HuH-7.5 (cell line): ENCODE measurements at places on chromosomes 7 and 10.

GRCh38 chr10:119303886-119304285 is 96.5 kb downstream of the GRK5 start:
- no peak for DNase-seq

DNA sequence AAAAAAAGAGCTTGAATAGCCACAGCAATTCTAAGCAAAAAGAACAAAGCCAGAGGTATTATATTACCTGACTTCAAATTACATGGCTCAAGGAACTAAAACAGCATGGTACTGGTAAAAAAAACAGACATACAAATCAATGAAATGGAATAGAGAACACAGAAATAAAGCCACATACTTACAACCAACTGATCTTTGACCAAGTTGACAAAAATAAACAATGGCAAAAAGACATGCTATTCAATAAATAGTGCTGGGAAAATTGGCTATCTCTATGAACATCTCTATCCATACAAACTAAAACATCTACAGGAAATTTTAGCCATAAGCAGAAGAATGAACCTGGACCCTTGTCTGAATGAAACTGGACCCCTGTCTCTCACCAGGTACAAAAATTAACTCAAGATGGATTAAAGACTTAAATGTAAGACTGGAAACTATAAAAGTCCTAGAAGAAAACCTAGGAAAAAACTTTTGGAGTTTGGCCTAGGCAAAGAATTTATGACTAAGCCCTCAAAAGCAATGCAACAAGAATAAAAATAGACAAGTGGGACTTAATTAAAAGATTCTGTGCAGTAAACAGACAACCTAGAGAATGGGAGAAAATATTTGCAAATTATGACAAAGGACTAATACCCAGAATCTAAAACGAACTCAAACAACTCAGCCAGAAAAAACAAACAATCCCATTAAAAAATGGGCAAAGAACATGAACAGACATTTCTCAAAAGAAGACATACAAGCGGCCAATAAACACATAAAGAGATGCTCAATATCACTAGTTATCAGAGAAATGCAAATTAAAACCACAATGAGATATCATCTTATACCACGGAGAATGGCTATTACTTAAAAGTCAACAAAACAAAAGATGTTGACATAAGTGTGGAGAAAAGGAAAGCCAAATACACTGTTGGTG is 72.8 kb upstream of the DDC start:
- DNase-seq = no peak

- DNase-seq = no peak
Observed at GRCh38 chr10:27503498-27504006, 552 bp upstream of the RAB18 start.

DNA sequence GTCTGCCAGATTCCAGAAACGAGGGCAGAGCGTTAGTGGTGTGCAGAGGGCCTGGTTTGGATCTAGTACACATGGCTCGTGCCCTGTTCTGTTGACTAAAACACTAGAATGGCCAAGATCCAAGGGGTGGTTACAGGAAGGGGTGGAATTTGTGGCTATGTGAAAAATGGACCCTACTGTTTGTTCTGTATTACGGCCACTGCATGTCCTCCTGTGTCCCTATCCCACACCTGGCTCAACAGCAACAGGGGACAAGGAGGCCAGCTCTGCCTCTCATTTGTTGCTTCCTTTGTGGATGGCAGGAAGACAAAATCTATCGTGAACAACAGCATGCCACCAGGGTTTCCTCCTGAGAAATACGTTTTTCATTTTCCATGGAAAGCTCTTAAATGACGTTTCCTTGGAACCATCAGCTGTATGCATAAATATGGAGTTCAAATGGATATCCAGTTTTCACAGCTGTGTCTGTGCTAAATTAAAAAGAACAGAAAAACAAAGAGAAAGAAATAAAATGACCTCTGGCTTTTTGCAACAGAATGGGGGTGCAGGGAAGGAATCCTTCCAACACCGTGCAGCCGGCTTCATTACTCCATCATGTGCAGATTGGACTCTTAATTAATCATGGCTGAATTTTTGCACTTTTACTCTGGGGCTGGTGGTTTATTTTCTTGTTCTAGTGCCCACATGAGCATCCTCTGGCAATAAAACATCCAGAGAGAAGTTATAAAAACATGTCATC is 318.9 kb downstream of the CXCL12 start:
- DNase-seq = no peak

- DNase-seq = no peak
Observed at GRCh38 chr10:71771821-71772617, 1.3 kb downstream of the VSIR start.

DNA sequence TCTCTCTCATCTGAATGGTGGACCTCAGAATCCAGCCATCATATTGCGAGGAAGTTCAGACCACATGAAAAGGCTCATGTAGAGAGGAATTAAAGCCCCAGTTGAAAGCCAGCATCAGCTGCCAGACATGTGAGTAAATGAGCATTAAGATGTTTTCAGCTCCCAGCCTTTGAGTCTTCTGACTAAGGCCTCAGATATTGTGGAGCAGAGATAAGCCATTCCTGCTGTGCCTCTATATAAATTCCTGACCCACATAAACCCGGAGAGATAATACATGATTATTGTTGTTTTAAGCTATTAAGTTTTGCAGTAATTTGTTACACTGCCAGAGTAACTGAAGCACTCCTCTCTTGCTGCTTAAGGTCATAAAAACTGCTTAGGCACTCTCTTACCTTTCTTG is 14.6 kb downstream of the FAM149B1 start:
- no peak for DNase-seq

GRCh38 chr10:97904018-97904381 is 54.4 kb downstream of the GOLGA7B start:
- DNase-seq = no peak

- DNase-seq = no peak
Observed at GRCh38 chr7:46007990-46008643, 87.0 kb upstream of the IGFBP3 start.

GRCh38 chr7:22361795-22362194 is 4.8 kb upstream of the RAPGEF5 start:
- DNase-seq = no peak

- DNase-seq = no peak
Observed at GRCh38 chr7:70392256-70392876, 739.6 kb upstream of the GALNT17 start.

- DNase-seq = no peak
Observed at GRCh38 chr10:131907679-131908078, 6.9 kb downstream of the PPP2R2D start.

GRCh38 chr7:73515178-73515577 is 6.9 kb downstream of the BAZ1B start:
- DNase-seq = no peak

DNA sequence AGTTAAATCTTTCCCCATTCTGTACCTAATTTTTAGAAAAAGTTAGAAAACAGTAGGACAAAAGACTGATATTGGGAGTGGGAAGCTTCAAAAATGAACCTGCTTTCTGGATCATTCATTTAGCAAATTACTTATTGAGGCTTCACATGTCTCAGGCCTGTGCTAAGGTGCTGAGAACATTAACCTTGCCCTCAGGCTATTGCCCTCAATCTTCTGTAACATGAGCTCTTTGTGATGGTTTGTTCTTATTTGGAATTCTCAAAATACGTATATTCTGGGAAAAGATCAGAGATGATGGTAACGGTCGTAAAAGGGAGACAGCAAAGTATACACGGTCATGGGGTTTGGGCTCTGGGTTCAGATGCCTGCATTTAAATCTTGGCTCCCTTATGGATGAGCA is 39.5 kb upstream of the PRKG1 start:
- no peak for DNase-seq

GRCh38 chr10:133311570-133311969 is 2.9 kb downstream of the ZNF511 start:
- DNase-seq = no peak

GRCh38 chr7:125636320-125636962 is 706.8 kb upstream of the POT1 start:
- no peak for DNase-seq

- peak; percentile 13 for DNase-seq
Observed at GRCh38 chr7:6654113-6654841, 17.2 kb downstream of the ZNF316 start.

DNA sequence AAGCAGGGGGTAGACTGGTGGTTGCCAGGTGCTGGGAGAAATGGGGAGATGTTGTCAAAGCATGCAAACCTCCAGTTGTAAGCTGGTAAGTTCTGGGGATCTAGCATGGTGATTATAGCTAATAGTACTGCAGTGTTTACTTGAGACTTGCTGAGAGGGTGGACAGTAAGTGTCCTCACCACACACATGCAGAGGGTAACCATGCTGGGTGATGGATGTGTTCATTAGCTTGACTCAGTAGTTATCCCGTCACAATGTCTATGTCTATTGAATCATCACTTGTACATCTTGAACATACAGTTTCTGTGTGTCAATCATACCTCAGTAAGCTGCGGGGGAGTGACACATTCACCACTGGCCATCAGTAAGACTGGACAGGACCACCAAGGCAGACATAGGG is 42.1 kb downstream of the GSDME start:
- DNase-seq = no peak

DNA sequence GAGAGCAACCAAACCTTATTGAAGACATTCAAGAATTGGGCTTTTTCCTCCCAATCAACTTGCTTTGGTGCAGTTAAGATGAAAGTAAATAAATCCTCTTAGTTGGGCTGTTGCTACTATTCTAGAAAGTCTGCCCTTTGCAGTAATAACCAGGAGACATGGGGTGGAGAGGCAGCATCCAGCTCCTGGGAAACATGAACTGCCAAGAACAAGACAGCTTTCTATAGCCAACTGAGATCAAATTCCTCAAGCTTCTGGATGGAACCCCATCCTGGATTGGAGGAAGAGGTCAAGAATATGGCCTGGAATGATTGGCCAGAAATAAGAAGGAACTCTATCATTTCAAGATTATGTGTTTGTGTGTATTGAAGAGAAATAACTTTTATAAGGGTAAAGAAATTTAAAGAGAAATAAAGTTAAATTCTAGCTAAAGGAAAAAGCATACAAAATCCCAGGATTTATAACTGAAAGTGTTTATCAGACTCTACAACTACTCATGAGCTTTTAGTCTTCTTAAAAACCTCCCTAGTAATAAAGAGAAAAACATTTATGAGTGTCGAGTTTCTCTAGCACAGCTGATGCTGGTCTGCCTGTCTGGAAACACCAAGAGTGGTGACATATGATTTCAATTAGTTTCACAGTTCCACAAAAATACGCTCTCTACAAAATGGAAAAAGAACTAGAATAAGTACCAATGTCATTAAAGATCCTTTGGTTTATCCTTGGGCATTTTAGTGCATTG is 70.1 kb upstream of the COL1A2 start:
- no peak for DNase-seq

GRCh38 chr10:94545391-94546048 is at the start of gene HELLS:
TSS of gene HELLS (plus strand) at chr10:94545788. CDS start at chr10:94545922, 134 bp downstream.
- DNase-seq = peak; percentile 73

- no peak for DNase-seq
Observed at GRCh38 chr7:135901585-135902540, 75.3 kb downstream of the MTPN start.

GRCh38 chr10:133129859-133130495 is 30.0 kb upstream of the KNDC1 start:
- DNase-seq = no peak
